Central memory CD8-positive, alpha-beta T cell (primary cell): ENCODE measurements at places on chromosomes 3 and 15.

GRCh38 chr3:30098653-30099455 is 507.5 kb upstream of the TGFBR2 start:
- no peak for DNase-seq

- no peak for DNase-seq
Observed at GRCh38 chr15:95604634-95605036, 725.9 kb upstream of the NR2F2 start.

DNA sequence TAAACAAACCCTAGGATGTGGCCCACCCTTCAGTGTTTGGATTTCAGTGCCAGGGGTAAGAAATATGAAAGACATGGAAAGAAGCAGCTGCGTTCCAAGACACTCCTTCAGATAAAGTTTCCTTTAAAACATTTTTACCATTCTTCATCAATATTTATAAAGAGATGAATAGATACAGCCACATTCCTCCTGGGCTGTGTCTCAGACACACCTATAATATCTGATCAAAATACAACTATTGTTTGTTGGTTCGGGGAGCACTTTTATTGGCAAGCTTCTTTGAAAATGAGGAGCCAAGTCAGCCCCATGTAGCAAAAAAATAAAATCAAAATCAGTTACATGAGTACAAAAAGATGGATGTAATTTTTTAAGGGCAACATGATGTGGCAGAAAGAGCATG is 53.2 kb downstream of the RPL22L1 start:
- DNase-seq, result no peak

DNA sequence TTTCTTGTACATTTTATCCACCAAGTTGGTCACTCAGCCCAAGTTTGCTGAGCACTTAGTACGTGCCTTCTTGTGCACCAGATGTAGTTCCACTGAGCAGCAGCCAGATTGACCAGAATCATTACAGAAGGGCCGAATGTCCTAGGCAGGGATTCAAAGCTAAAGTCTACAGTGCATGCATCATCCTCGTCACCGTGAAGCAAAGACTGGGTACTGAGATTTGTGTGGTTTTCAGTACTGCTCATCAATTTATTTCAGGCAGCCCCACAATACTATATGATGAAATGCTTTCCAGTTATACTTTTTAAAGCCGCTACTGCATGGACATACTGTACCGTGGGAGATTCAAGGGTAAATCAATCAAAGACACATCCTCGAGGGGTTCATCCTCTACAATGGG is 227.0 kb downstream of the ARRDC4 start:
- DNase-seq, result no peak
